ENCODE measurements at places on chromosomes 6 and 20.
A peak's percentile ranks its signal among the peaks of the same experiment; 100 is the strongest.

DNA sequence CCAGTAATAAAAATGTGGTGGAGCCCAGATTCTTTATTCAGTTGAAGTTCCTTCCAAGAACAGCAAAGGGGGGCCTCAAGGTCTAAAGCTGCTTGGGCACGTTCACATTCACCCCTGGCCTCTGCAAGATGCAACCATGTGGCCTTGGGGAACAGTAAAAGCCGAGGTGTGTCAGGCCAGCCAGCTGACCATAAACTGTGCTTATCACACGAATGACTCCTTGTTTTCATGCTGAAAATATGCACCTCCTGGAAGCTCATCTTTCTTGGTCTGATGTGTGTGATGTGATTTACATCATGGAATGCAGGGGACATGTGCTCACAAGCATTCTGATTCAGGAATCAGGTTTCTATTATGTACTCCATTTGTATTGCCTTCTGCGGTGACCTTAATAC, 211.6 kb upstream of the MARCKS start:
- DNase-seq = no peak

- no peak for DNase-seq
Measured at GRCh38 chr6:75402296-75402695, 91.3 kb downstream of the FILIP1 start.

DNA sequence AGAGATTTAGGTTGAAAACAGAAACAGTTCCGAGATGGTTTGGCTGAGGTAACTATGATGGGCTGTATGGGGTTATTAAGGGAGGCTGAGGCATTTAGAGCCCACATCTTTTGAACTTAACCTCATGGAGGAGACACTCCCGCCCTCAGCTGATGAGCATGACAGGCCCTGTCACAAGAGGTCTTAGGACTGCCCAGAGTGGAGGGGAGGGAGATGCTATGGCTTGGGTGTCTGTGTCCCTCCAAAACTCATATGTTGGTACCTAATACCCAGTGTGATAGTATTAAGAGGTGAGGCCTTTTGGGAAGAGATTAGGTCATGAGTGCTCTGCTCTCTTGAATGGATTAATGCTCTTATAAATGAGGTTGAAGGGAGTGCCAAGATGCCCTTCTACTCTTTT, 126.6 kb downstream of the CDC5L start:
- DNase-seq = no peak

DNA sequence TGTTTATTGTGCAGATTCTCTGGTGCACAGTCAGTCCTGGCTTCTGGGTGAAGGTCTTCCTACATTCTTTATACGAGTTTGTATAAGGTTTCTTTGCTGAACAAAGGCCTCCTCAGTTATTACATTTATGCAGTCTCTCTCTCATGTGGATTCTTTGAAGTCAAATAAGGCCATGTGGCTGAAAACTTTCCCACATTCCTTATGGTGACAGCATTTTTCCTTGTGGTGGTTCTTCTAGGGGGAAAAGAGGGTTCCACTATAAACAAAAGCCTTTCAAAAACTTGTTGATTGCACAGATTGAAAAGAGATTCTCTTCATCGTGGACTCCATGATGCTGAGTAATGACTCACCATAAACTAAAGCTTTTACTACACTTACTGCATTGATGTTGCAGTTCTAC, 19.2 kb downstream of the ZSCAN12 start:
- no peak for DNase-seq

DNA sequence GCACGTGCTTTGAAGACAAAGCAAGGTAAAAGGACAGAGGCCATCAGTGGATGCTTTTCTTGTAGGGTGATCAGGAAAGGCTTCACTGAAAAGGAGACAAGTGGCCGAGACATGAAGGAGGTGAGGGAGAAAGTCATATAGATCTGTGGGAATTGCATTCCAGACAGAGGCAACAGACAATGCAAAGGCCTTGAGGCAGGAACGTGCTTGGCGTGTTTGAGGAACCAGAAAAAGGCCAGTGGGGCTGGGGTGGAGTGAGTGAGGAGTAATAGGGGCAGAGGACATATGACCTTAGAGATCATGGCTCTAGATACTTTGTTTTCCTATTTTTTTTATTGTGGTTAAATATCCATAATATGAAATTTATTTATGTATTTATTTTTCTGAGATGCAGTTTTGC, 10.5 kb upstream of the SALL4 start:
- DNase-seq = no peak

DNA sequence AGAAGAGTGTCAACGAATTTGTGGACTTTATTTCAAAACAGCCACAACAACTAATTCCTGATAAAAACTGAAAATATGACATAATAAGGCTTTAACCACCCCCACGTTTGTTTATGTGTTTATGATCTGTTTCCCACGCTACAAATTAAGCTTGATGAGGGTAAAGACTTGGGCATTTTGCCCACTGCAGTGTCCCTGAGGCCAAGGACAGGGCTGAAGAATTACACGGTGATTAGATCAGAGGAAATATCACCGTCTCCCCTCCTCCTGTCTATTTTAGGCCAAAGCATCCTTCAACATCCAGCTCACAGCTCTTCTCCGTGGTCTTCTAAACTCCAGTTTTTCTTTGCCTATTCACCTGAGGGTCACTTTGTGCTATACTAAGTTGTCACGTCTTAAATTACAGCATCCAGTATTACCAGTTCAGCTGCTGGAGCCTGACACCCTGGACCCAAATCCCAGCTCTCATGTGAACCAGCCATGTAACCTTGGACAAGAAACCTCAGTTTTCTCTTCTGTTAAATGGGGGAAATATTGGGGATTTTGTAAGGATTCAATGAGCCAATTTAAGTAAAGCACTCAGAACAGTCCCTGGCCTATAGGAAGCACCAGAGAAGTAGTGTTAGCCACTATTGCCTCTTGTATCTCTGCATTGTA, 15.2 kb upstream of the ARFGEF2 start:
- DNase-seq = no peak

- DNase-seq = no peak
Measured at GRCh38 chr6:41655646-41656001, 17.4 kb downstream of the MDFI start.

DNA sequence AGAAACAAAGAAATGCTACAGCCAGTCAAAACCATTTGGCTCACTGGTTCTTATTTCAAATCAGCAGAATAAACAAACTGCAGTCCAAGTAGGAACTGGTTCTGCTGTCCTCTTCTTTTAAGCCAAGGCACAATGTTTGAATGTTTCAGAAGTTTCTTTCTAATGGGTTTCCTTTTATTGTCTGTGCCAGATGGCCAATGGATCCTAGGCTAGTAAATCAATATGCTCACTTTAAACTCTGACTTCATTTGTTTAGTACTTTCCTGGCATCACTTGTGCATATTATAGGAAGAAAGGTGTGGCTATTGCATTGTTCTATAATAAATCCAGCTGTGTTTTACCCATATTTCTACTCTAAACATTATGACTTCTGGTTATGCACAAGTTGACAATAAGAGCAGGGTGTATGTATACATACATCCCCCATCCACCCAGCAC, 99.7 kb upstream of the PLCB4 start:
- no peak for DNase-seq

GRCh38 chr20:21048841-21049273, 57.3 kb downstream of the LINC00237 start:
- DNase-seq = peak; percentile 55

DNA sequence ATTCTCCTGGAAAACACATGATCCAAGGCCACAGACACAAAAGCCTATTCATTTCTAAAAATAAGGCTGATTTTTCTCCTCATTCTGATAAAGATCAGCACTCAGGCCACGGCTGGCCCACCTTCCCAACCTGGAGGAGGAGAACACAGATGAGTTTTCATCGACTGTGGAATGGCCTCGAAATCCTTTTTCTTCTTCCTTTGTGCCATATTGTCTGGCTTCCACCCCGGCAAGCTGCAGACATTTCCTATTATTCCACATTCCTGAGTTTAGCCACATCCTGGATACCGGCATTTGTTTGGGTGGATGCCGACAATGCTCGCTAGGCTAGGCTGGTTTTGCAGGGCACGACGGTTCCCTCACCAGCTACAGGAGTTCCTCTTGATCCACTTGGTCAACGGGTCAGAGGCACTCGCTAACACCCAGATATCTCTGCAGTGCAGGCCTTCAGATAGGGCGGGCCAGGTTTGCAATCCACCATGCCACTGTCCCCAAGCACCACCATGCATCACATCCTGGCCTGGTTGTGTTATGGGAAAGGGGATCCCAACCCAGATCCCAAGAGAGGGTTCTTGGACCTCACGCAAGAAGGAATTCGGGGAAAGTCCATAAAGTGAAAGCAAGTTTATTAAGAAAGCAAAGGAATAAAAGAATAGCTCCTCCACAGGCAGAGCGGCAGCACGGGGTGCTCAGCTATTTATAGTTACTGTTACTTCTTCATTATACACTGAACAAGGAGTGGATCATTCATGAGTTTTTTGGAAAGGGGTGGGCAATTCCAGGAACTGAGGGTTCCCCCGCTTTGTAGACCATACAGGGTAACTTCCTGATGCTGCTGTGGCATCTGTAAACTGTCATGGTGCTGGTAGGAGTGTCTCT, 4.2 kb upstream of the CTSZ start:
- no peak for DNase-seq

- no peak for DNase-seq
Measured at GRCh38 chr6:154367336-154367735, 10.7 kb upstream of the IPCEF1 start.

DNA sequence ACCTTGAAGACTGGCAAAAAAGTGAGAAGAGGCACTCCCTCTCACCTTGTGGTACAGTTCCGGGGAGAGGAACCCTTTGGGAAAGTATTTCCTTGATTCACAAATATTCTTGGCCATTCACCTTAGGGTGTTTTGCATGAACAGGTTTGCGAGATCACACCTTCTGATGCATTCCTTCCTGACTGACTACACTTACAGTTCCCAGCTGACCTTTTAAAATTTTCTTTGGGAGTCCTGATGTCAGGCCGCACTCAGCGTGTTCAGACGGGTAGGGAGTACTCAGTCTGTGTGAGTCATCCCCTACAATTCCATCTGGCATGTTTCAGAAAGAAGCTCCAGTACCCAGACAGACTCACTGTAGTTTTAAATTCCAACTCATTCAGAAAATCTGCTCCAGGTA, 1.7 kb downstream of the ADGRF4 start:
- no peak for DNase-seq

- DNase-seq = no peak
Measured at GRCh38 chr6:168496997-168497331, 56.0 kb downstream of the SMOC2 start.

GRCh38 chr6:154238831-154239230, 117.8 kb downstream of the IPCEF1 start:
- no peak for DNase-seq

GRCh38 chr20:59777814-59778575, 155.4 kb downstream of the SYCP2 start:
- no peak for DNase-seq

DNA sequence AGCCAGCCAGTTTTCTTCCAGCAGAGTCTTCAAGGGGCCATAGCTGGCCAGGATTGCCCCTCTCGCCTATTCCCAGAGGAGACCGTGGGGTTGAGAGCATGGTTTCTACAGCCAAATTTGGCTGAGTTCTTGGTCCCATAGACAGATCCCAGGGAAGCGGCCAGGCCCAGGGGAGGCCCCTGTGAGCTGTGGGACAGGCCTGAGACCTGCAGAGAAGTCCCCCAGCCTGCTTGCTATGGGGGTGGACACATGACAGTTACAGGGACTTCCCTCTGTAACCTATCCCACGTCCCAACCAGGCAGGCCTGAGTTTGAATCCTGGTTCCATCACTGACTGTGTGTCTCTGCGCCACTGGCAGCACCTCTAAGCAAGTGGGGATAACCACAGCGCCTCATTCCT, 2.6 kb downstream of the TCF15 start:
- no peak for DNase-seq

All from stimulated activated CD4-positive, alpha-beta T cell treated with anti-CD3 and anti-CD28 coated beads, Interleukin-12 subunit alpha, Interleukin-12 subunit beta, amount 100 ng/mL, for 24 hours (primary cell).